ENCODE measurements at places on chromosomes 11 and 22. TPM values are rescaled to one million over a fixed set of nuclear protein-coding genes. Genes with fewer than 3 reads are reported as not detected.
A peak's percentile ranks its signal among the peaks of the same experiment; 100 is the strongest.

GRCh38 chr11:83864412-83865057 lies 578.4 kb upstream of the CCDC90B start:
- DNase-seq = no peak
- no peak overlapping the region for H3K27ac ChIP-seq
- no peak overlapping the region for H3K4me3 ChIP-seq
- H3K4me1 ChIP-seq = no peaks in the 10 kb centered on the region
- H3K36me3 ChIP-seq = no peaks in the 10 kb centered on the region
- no peaks in the 10 kb centered on the region for H3K27me3 ChIP-seq

DNA sequence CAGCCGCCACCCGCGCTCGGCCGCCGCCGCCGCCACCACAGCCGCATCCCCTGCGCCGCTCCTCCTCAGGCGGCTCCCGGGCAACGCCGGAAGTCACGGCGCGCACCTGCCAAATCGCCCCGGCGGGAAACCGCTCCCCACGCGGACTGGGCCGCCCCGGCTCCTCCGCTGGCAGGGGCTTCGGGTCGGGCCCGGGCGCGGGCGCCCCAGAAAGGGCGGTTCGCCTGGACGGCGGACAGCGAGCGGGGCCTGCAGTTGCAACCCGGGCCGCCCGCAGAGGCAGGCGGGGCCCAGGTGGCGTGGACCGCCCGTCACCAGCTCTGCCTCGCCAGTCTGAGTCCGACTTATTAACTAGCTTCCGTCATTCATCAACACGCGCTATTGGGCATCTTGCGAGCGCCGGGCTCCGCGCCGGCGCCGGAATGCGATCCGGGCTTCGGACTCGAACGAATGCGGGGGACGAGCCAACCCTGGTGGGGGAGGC lies at the start of gene HIRA:
Gene HIRA, minus strand, starts transcription at position 85 of the 484 bp plus-strand sequence. CDS start 257 bp downstream, outside the sequence.
- peak within 1 kb of the TSS; percentile 92 for H3K4me3 ChIP-seq
- no peaks in the 10 kb centered on the region for H3K36me3 ChIP-seq
- peaks cover 64% of the 10 kb centered on the region for H3K4me1 ChIP-seq
- H3K27me3 ChIP-seq = no peaks in the 10 kb centered on the region
- peak; percentile 87 for DNase-seq

DNA sequence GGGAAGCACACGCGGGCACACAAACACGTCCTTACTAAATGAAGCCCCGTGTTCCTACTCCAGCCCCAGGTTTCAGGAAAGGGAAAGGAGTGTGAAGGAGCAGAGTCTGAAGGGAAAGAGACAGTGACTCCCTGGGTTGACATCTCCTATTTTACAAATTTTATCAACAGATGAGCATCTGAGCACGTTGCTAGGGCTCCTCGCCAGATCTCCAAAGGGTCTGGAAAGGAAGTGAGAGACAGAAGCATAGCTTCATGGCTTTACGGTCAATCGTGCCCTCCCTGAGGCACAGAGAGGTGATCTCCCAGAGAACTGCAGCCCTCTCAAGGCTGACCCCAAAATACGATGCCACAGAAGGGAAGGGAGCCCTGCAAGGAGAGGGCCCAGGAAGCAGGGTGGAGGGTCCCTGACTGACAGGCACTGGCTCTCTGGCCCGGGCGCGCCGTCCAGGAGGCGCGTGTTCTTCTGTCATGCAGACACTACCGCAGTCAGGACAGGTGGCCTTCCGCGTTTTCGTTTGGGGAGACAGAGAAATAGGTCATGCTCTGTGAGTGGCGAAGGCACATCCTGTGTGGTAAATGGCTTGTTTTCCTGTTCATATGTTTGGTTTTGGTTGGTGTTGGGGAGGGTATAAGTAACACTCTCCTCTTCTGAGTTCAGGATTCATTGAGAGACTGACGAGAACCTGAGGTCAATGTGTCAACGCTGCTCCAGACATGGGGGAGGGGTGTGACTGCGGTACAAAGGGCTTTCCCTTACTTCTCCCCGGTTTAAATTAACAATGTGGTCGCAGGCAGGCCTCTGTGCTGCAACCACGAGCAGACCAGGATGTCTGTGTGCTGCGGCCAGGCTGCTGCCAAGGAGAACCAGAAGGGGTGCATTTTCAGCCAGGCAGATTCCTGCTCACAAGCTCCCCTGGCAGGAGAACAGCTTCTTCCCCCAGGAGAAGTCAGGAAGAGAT lies 813.3 kb downstream of the OPCML start:
- peak overlapping the region; percentile 77 for H3K4me3 ChIP-seq
- no peaks in the 10 kb centered on the region for H3K27me3 ChIP-seq
- peaks cover 30% of the 10 kb centered on the region for H3K4me1 ChIP-seq

APOA5 gene
- total RNA-seq = not detected

ABTB2 gene
- 0.81 TPM for total RNA-seq
